ENCODE measurements at places on chromosomes 2 and 18.

GRCh38 chr2:53740170-53740569 is 27.4 kb upstream of the CHAC2 start:
- no peak for DNase-seq

DNA sequence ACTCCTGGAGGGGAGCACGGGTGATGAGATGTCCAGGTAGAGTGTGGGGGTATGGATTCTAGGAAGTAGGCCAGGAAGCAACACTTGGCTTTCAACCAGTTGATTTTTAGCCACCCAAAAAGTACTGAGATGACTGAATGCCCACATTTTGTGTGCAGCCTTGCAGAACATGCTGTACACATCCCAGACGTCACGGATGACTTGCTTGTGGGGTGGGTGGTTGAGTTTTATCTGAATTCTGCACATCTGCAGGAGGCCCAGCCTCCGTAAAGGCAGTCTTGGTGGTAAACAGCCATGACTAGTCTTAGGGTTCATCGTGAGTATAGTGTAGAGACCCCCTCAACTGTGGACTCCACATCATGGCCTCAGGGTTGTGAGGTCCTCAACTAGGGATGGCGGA is 53.3 kb upstream of the CCDC195 start:
- no peak for DNase-seq

DNA sequence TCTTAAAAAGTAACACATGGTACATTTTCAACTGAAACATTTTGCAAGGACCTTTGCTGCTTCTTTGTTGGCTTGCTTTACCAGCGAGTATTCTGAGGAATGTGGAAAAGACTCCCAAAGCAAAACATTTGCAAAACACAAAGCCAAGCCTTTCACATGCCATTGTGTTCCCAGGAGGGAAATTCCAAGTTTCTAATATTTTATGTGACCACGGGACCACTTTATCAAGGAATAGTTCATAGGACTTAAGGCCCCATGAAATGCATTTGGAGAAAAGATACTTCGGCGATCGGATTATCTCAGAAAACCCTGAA is 26.2 kb downstream of the CYP27C1 start:
- DNase-seq: no peak

DNA sequence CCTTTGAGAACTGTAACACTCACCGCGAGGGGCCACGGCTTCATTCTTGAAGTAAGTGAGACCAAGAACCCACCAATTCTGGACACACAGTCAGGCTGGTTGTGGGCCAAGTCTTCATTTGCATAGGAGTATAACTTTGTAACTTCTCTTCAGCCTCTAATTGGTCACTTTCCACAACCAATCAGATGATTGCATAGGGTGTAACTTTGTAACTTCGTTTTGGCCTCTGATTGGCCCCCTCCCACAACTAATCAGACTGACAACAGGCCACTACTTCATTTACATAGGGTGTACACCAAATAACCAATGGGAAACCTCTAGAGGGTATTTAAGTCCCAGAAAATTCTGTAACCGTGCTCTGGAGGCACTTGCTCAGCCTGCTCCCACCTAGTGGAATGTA is 77.5 kb upstream of the TCF4 start:
- no peak for DNase-seq

- no peak for DNase-seq
Observed at GRCh38 chr2:190670182-190670946, 21.5 kb downstream of the NAB1 start.

Measured in WERI-Rb-1 (cell line).